ENCODE measurements at places on chromosomes 7 and 10.

GRCh38 chr10:79137300-79137756 is 68.6 kb downstream of the ZMIZ1 start:
- peak overlapping the region; percentile 63 for H3K27ac ChIP-seq
- peaks cover 17% of the 10 kb centered on the region for H3K36me3 ChIP-seq
- no peak for DNase-seq
- H3K27me3 ChIP-seq = peaks cover 30% of the 10 kb centered on the region
- H3K4me1 ChIP-seq = peaks cover 46% of the 10 kb centered on the region
- H3K4me3 ChIP-seq = peak overlapping the region; percentile 65

GRCh38 chr10:100999742-101000126 is at the start of gene LZTS2:
TSS of gene LZTS2 (plus strand) at chr10:100999808. CDS start at chr10:101002539, 2,731 bp downstream.
- no peaks in the 10 kb centered on the region for H3K27me3 ChIP-seq
- H3K4me1 ChIP-seq = peaks cover 26% of the 10 kb centered on the region
- DNase-seq = no peak
- H3K36me3 ChIP-seq = peaks cover 12% of the 10 kb centered on the region
- peak within 1 kb of the TSS; percentile 90 for H3K27ac ChIP-seq
- H3K4me3 ChIP-seq = peak within 1 kb of the TSS; percentile 84

GRCh38 chr10:28431139-28431538 is 101.8 kb upstream of the WAC start:
- DNase-seq = no peak
- no peak overlapping the region for H3K4me3 ChIP-seq
- H3K4me1 ChIP-seq = peaks cover 9% of the 10 kb centered on the region

- H3K4me3 ChIP-seq = peak overlapping the region; percentile 50
- H3K27me3 ChIP-seq = peaks cover 5% of the 10 kb centered on the region
- no peak overlapping the region for H3K27ac ChIP-seq
- no peak for DNase-seq
- no peaks in the 10 kb centered on the region for H3K36me3 ChIP-seq
Observed at GRCh38 chr10:33244354-33244967, 90.0 kb downstream of the NRP1 start.

DNA sequence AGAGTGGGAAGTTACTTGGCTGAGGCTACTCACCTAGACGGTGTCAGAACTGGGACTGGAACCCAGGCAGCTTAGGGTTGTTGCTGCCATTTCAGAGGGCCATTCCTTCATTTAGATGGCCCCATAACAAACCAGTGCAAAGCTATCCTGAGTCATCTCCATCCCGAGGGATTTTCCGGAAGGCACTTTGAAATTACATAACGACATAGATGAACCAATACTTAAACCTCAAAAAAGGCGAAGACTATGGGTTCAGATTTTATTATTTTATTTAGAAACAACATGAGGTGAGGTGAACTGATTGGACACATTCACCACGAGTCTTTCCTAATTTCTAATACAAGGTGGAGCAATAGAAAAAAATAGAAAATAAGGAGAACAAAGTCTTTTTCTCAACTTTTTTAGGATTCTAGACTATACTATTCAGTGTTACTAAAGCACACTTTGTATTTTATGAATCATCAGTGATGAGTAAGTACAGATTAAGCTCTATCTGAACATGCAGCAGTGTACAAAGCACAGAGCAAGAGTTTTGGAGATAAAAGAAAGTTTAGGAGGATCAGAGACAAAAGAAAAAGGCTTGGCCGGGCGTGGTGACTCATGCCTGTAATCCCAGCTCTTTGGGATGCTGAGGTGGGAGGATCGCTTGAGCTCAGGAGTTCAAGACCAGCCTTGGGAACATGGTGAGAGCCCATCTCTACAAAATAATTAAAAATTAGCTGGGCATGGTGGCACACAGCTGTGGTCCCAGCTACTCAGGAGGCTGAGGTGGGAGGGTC is 79.5 kb upstream of the SVIL start:
- H3K27me3 ChIP-seq = no peaks in the 10 kb centered on the region
- no peaks in the 10 kb centered on the region for H3K4me1 ChIP-seq
- no peak overlapping the region for H3K27ac ChIP-seq
- no peak overlapping the region for H3K4me3 ChIP-seq
- no peak for DNase-seq

- H3K27ac ChIP-seq = peak overlapping the region; percentile 47
- DNase-seq = no peak
- peaks cover 39% of the 10 kb centered on the region for H3K4me1 ChIP-seq
- H3K4me3 ChIP-seq = peak overlapping the region; percentile 76
Observed at GRCh38 chr7:100171840-100172239, 3.4 kb upstream of the GAL3ST4 start.

- H3K27ac ChIP-seq = no peak overlapping the region
- H3K4me1 ChIP-seq = no peaks in the 10 kb centered on the region
- peaks cover 21% of the 10 kb centered on the region for H3K36me3 ChIP-seq
- no peaks in the 10 kb centered on the region for H3K27me3 ChIP-seq
- no peak for DNase-seq
- H3K4me3 ChIP-seq = no peak overlapping the region
Observed at GRCh38 chr7:129401228-129401966, 32.8 kb upstream of the STRIP2 start.

DNA sequence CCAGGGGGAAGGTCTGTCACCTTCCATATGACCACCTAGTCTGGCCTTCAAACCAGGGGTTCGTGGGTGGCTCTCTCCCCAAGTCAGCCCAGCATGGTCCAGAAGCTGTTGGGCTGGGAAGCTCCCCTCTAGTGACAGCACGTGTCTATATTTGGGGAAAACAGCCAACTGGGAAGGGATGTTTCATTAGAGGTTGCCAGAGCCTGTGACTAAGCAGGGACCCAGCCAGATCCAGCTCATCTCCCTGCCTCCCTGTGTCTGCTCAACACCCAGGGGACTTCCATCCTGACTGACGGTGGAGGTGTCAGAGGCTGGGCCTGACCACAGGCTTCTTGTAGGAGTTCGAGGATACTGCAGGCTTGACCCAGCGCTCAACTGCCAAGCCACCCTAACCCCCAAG is 10.5 kb downstream of the STYXL1 start:
- peaks cover 21% of the 10 kb centered on the region for H3K36me3 ChIP-seq
- no peak for DNase-seq
- H3K27me3 ChIP-seq = no peaks in the 10 kb centered on the region
- H3K4me3 ChIP-seq = no peak overlapping the region

DNA sequence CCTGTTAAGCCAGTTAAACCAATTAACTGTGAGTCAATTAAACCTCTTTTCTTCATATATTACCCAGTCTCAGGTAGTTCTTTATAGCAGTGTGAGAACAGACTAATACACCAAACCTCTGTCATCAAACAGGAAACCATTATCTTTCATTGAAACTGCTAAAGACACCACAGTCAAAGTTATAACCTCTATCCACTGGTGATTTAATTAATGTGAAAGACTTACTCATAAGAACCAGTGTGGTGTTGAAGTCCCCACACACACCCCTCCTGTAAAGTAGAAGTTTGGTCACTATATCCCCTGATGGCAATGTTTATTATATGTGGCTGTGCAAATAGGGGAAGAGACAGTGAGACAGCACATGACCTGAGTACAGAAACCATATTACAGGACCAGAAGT is 228.1 kb downstream of the NEBL start:
- no peak for DNase-seq
- H3K27me3 ChIP-seq = no peaks in the 10 kb centered on the region
- H3K36me3 ChIP-seq = no peaks in the 10 kb centered on the region
- no peaks in the 10 kb centered on the region for H3K4me1 ChIP-seq
